A549 (cell line): ENCODE measurements at places on chromosomes 3 and 15. TPM values are rescaled to one million over a fixed set of nuclear protein-coding genes. Genes with fewer than 3 reads are reported as not detected.

DNA sequence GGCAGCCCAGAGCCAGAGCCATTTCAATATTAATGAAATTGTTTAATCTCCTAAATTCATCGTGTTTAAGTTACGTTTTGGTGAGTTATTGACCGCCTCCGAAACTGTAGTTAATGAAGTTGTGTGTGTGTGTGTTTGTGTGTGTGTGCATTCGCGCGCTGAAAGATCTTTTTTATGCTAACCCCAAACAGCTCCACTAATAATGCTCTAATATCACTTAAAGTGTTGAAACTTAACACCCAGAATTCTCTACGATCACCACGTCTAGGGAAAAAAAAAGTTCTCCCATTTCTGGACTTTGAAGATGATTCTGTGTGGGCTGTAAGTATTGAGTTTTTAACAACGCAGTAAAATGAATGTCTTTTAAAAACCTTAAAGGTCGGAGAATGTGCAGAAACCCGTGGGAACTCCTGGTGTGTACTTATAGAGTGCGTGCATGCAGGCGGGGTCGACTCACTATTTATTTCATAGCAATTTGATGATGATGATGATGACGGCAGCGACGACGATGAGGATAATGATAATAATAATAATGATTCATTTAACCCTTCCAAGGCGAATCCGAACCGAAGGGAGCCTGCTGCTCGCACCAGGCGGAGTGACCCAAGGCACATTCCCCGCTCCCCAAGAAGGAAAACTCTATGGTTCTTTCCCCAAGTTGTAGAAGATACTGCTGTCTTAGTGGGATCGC, 1.4 kb upstream of the FOXB1 start:
- no peak for DNase-seq

GRCh38 chr3:41199866-41200668, 762 bp downstream of the CTNNB1 start:
- DNase-seq = no peak

ILDR1 gene
- polyA plus RNA-seq = not detected in 3 replicates

DNA sequence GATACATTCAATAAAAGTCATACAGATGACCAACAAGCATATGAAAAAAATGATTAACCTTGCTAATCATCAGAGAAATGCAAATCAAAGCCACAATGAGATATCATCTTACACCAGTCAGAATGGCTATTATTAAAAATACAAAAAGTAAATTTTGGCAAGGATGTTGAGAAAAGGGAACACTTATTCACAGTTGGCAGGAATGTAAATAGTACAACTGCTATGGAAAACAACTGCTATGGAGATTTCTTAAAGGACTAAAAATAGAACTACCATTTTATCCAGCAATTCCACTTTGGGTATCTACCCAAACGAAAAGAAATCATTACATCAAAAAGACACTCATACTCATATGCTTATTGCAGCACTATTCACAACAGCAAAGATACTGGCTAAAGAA, 1121.8 kb downstream of the TBL1XR1 start:
- DNase-seq = no peak

DNA sequence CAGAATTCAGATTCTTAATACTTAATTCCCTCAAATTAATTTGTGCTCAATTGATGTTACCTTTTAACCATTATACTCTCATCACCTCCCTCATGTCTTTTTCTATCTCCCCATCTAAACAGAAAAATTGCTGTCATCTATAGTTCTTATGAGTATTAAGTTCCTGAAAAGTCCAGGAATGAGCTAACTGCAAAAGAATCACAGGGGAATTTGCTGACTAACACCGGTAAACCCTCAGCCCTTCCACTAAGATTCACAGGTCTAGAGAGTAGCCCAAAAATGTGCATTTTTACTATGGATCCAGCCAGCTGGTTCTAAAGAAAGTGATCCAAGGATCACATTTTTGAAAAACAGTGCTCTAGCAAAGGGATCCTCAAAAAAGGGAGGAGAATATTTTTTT, 67.0 kb downstream of the SETD2 start:
- DNase-seq = no peak

- no peak for DNase-seq
Observed at GRCh38 chr15:35888815-35889214, 342.9 kb upstream of the DPH6 start.

LRRIQ4 gene
- not detected in 3 replicates for polyA plus RNA-seq

GRCh38 chr3:72129501-72130094, 344.6 kb upstream of the PROK2 start:
- DNase-seq = no peak

RTP1 gene
- polyA plus RNA-seq = not detected in 3 replicates

- no peak for DNase-seq
Observed at GRCh38 chr3:122057671-122058070, 2.5 kb downstream of the CD86 start.

DNA sequence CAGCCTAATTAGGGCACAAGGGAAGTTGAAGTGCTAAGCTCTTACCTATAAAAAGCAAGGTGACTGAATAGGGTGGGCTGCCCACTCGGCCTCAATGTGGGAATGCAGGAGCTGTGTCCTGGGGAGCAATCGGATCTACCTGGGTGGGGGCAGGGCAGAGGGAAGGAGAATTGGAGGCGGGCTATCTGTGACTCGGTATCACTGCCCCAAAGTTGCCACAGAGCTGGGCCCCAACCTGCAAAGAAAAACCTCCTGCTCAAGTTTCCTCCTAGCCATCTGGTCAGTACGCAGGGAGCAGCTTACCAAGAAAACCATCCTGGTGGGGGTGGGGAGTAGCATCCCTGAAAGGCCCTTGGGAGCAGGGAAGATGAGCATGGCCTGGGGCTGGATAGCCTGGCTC, 10.7 kb downstream of the CIB2 start:
- no peak for DNase-seq

DNA sequence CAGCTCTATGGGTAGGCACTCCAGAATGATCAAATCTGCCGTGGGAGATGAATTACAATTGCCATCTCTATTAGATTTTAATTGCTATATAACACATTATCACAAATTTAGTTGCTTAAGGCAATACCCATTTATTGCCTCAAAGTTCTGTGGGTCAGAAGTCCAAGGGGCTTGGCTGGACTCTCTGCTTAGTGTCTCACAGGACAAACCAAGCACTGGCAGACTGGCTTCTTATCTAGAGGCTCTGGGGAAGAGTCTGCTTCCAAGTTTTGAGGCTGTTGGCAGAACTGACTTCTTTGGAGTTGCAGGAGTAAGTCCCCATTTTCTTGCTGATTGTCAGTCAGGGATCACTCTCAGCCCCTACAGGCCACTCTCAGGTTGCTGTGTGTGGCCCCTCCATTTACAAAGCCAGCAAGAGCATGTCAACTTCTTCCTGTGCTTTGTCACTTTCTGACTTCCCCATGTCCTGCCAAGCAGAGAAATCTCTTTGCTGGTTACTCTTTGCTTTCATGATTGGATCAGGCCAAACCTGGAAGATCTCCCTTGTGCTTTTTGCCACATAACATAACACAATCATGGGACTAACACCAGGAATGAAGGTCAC, 93.5 kb upstream of the PRICKLE2 start:
- no peak for DNase-seq

DNA sequence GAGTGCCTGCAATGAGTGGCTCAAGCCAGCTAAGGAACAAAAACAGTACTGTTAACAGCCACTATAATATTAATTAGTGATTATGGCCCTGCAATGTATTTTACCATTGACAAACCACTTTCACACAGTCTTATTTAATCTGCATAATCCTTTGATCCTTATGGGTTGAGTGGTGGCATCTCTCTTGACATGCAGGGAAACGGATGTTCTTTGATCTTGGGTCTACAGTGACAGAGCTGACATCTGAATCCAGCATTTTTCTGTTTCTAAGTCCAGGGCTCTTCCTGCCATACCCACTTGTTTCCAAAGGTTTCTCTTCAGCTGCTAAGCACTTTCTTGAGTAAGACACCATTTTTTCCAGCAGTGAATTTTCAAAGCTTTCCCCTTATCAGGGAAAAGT, 277.7 kb upstream of the ROPN1 start:
- DNase-seq = no peak

CISH gene
- polyA plus RNA-seq = 0.42 to 0.68 TPM (median 0.67 TPM) in 3 replicates

SLC12A6 gene
- 5.4 to 7.1 TPM (median 6.0 TPM) in 3 replicates for polyA plus RNA-seq

GRCh38 chr3:59185591-59186369, 136.0 kb upstream of the CFAP20DC start:
- DNase-seq = no peak

RASL12 gene
- 0.12 to 0.34 TPM (median 0.18 TPM) in 3 replicates for polyA plus RNA-seq

CPLX3 gene
- not detected in 3 replicates for polyA plus RNA-seq

DNA sequence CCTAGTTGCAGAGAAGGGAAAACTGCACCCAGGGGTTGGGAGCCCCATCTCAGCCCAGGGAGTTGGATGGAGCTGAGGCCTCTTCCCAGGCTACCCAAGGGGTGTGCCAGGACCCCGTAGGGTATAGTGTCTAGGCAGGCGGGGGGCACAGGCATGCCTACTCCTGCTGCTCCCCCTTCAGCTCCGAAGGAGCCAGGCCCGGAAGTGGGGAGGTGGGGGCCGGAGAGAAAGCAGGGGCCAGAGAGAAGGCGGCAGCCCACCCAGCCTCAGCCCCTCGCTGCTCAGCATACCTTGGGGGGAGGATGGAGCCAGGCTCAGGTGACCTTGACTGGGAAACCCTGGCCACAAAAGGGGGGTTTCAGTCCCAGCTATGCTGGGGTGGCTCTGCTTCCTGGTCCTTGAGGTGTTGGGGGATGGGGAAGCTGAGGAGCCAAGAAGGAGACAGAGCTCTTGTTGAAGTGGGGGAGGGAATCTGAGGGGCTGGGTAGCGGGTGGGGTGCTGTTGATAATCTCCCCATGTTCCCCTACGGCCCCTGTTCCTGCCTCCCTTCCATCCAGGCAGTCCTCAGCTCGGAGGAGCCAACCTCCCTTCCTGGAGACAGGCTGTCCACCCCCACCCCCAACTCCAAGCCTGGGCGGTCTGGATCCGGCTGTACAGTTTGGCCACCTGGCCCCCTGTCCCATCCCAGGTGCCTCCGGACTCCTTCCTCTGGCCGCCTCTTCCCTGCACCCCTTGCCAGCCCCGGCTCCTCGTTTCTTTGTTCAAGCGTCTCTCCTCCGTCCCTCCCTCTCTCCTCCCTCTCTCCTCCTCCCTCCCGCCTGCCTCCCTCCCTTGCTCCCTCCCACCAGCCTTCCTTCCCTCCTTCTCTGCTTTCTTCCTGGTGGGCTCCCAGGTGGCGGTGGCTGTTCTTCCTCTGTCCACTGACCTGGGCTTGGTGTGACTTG, 1.7 kb downstream of the SEMA3F start:
- DNase-seq = no peak

GRCh38 chr3:167497903-167498302, 24.1 kb upstream of the SERPINI2 start:
- no peak for DNase-seq

TMCO5A gene
- not detected in 3 replicates for polyA plus RNA-seq

DNA sequence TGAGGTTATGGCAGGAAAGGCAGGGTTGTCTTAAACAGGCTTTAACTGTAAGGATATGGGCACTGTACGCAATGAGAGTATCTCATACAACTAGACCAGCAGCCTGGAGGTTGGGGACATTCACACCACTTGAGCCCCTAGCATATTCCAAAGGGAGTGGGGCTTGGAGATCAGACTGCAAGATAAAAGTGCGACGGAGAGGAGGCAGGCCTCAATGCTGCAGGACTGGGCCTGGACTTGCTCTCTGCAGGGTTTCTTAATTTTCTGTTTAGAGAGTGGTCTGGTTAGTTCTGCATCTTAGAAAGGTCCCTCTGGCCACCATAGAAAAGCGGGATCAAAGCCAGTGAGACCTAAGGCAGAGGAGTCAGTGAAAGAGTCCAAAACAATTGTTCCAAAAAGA, 357.7 kb upstream of the NR2F2 start:
- DNase-seq = no peak
